ENCODE measurements at places on chromosomes 7 and 10.
A peak's percentile ranks its signal among the peaks of the same experiment; 100 is the strongest.

DNA sequence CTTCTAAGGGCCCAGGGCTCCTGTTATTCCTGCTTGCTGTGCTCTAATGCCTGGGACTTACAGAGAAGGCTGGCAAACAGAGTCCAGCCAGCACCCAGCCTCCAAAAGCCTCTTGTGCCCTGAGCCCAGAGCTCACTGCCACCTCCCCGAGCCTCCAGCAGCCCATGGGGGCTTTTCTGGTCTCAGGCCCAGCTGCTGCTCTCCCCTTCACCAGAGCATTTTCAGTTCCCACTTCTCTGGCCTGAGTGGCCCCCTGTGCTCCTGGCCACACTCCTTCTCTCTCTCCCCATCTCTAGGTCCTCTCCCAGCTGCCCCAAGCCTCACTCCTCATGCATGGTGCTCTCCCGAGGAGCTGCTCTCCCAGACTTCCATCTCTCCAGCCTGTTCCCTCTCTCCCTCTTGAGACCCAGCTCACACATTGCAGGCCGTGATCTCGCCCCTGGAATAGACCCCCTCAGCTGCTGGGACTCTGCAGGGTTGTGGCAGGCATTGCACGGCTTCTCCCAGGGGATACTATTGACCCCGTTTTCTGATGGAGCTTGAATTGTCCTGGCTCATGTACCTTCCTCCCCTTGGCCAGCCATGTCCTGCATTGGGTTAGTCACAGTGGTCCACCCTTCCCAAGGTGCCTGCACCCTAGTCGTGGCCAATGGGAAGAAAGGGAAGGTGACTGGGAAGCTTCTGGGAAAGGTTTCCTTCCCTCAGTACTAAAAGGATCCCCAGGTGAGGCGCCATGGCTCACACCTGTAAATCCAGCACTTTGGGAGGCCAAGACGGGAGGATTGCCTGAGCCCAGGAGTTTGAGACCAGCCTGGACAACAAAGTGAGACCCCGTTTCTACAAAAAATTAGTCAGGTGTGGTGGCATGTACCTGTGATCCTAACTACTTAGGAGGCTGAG lies 9.0 kb upstream of the RASSF4 start:
- H3K4me1 ChIP-seq = peaks cover 7% of the 10 kb centered on the region
- no peak overlapping the region for H3K4me3 ChIP-seq
- H3K27me3 ChIP-seq = no peaks in the 10 kb centered on the region
- DNase-seq = no peak

DNA sequence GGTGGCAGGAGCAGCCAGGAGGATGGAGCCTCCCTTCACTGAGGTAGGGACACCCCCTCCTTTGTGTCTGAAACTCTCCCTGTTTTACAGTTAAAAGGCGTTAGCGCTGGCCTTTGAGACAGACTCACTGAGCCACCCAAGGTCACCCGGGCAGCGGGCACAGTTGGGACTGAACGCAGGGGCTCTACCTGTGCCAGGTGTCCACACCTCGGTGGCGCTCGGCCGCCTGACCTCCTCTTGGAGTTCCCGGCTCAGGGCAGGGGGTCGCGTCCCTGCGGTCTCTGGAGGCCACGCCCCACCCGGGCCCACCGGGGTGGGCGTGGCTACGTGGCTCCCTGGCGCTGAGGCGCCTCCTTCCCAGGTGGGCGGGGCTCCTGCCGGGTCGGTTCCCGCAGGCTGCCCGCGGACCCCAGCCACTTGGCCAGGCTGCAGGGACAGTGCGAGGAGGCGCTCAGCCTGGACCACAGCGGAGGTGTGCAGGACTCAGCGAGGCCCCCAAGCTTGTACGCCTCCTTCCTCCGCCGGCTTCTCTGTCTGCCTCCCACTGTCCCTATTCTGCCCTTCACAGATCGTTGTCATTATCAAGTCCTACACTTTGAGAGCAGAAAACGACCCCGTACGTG lies 39.9 kb upstream of the LEP start:
- peak; percentile 92 for DNase-seq
- peaks cover 14% of the 10 kb centered on the region for H3K4me1 ChIP-seq
- no peak overlapping the region for H3K27ac ChIP-seq
- peaks cover 60% of the 10 kb centered on the region for H3K27me3 ChIP-seq
- H3K36me3 ChIP-seq = no peaks in the 10 kb centered on the region

- no peak overlapping the region for H3K27ac ChIP-seq
- no peaks in the 10 kb centered on the region for H3K27me3 ChIP-seq
- H3K36me3 ChIP-seq = no peaks in the 10 kb centered on the region
- H3K4me3 ChIP-seq = no peak overlapping the region
- DNase-seq = no peak
- peaks cover 8% of the 10 kb centered on the region for H3K4me1 ChIP-seq
Measured at GRCh38 chr10:128727114-128727513, 600.9 kb upstream of the MKI67 start.

DNA sequence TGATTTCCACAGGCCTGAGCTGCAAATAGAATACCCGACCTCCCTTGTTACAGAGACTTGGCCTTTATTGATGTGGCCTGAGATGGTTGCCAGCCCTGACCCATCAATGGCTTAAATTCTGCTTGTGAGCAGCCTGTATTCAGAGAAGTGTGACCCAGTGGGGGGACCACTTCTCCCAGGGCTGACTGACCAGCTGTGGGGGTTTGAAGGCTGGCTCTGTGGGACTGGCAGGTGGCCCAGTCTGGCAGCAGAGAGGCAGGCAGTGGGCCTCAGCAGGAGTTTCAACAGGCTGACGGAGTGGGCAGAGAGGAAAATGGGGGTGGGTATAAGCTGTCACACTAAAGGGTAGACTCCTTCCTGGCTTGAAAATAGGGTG lies 12.2 kb upstream of the PPIF start:
- H3K36me3 ChIP-seq = no peaks in the 10 kb centered on the region
- no peak for DNase-seq
- H3K27ac ChIP-seq = no peak overlapping the region
- no peaks in the 10 kb centered on the region for H3K27me3 ChIP-seq
- no peak overlapping the region for H3K4me3 ChIP-seq

DNA sequence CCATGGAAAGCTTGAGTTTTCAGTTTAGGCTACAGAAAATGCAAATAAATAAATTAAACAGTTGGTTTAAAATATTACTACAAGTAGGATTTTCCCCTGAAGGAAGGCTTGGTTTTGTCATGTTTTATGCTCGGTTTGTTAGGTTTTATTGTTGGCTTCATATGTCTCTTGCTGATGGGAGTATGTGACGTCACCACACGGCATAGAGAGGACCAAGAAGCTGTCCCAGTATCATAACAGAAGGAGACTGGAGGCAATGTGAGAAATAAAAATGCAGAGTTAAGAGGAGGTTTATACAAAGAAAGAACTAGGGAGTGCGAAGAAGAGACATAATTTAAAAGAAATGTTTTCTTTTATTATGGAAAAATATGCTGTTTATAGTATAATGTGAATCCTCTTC lies 24.4 kb downstream of the PCDH15 start:
- H3K36me3 ChIP-seq = no peaks in the 10 kb centered on the region
- no peaks in the 10 kb centered on the region for H3K4me1 ChIP-seq
- H3K27ac ChIP-seq = no peak overlapping the region
- no peaks in the 10 kb centered on the region for H3K27me3 ChIP-seq

DNA sequence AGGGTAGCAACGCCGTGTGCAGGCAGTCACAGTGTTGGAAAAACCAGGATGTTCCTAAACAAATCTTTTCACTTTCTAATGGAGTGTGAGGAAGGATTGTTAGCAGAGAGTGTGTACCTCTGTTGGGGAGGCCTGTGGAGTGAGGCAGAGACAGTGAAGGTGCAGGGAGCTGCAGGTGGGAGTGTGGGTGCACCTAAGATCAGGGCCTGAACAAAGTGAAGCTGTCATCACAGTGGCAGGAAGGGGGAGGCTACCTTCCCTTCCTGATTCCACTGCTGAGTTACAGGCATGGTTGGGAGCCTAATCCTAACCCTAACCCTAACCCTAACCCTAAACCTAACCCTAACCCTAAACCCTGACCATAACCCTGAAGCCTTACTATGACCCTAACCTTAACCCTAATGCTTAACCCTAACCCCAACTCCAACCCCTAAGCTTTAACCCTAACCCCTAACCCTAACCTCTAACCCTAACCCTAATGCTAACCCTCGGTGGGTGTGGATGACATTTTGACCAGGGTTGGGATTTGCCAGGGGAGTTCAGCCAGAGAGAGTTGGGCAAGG lies 158.8 kb upstream of the KLF6 start:
- no peak overlapping the region for H3K27ac ChIP-seq
- no peak for DNase-seq

- no peaks in the 10 kb centered on the region for H3K36me3 ChIP-seq
- DNase-seq = no peak
- no peaks in the 10 kb centered on the region for H3K4me1 ChIP-seq
- H3K27me3 ChIP-seq = no peaks in the 10 kb centered on the region
- no peak overlapping the region for H3K4me3 ChIP-seq
Measured at GRCh38 chr10:27568196-27569175, 64.4 kb downstream of the RAB18 start.

DNA sequence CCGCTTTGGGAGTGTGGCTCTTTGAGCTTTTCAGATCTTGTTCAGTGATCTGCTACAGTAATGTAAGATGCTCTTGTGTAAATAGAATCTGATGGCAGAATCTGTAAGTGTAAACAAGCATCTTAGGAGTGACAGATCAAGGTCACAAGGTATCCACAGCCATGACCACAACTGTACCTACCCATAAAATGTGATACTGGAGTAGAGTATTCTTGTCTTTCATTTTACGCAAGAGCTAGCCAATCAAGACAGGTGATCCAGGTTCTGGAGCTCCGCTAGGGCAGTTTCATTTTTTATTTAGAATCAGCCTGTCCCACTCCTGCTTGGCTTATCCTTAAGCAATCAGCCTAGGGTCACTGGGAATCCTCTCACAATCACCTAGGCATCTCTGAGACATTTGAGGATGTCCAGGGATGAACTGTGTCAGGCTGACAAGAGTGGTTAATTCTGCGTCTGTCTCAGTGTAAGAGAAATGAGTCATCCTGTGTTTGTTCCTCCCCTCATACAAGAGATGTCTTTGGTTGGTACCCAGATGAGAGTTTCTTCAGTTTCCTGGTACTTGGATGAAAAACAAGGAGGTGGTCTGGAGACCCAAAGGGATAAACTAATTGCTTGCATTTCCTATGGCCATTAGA lies 13.6 kb downstream of the ZNF138 start:
- no peak overlapping the region for H3K4me3 ChIP-seq
- H3K27ac ChIP-seq = no peak overlapping the region

DNA sequence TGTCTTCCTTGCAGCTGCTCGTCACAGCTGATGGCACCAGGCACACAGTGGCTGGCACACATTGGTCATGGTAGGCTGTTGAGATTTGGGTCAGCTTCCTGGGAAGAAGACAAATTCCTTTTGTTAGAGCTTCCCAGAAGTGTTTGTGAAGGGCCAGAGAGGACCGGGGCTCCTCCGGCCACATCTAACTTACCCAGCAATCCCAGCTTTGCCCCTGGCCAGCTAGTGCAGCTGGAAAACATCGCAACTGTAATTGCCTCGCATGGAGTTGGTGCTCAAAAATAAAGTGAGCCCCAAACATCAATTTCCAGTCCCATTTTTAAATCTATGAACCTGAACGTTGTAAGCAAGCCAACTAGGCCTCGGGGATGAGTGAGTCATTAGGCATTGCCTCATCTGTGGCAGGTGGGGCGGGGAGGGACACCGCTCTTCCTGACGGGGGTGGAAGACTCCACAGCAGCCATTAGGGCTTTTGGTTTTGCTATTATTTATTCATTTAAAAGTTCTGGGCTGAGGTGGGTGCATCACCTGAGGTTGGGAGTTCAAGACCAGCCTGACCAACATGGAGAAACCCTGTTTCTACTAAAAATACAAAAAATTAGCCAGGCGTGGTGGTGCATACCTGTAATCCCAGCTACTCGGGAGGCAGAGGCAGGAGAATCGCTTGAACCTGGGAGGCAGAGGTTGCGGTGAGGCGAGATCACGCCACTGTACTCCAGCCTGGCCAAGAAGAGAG lies 12.4 kb downstream of the CPA5 start:
- no peak overlapping the region for H3K4me3 ChIP-seq
- 0 out of 2 replicates have a peak overlapping the region, but pooled peaks have one; percentile 60 for H3K27ac ChIP-seq
- no peaks in the 10 kb centered on the region for H3K36me3 ChIP-seq
- peaks cover 13% of the 10 kb centered on the region for H3K4me1 ChIP-seq

DNA sequence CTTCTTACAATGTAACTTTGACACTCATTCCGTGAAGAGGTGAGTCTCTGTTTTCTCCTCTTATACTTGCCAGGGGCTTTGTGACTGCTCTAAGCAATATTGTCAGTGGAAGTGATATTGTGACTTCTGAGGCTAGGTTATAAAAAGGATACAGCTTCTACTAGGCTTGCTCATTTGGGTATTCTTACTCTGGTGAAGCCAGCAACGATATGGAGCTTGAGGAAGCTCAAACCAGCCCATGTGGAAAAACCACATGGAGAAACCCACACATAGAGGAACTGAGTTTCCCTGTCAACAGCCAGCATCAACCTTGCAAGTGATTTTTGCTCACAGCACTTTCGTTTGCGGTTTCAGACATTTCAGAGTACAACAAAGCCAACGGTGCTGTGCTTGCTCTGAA lies 149.6 kb upstream of the SEMA3E start:
- H3K4me1 ChIP-seq = no peaks in the 10 kb centered on the region
- H3K36me3 ChIP-seq = no peaks in the 10 kb centered on the region
- no peak overlapping the region for H3K4me3 ChIP-seq
- no peak for DNase-seq
- no peak overlapping the region for H3K27ac ChIP-seq
